Non-pigmented ciliary epithelial cell (primary cell): ENCODE measurements at places on chromosomes 5 and 9.

- DNase-seq: no peak
These were observed 76.7 kb downstream of the ANXA2R start for GRCh38 chr5:42963412-42963811.

DNA sequence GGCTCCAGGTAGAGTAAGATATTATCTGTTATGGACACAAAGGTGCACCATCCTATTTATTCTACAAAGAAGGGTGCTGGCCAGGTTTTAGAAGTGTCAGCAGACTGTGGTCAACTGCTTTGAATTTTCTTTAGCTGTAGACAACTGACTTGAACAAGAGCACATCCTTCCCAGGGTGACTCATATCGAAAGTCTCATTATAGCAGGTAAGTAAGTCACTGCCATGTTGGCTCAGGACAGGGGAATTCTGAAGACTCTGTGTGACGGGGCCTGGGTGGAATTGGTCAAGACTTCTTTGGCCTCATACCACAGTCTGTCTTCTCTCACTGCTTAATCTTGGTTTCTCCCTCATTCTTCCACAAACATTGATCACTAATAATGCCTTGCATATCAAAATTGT is 214.5 kb upstream of the CDH9 start:
- DNase-seq: no peak

GRCh38 chr5:78523314-78524193 is 125.0 kb downstream of the LHFPL2 start:
- DNase-seq: no peak

GRCh38 chr5:59371525-59372127 is 521.9 kb downstream of the PDE4D start:
- DNase-seq: no peak

- peak; percentile 87 for DNase-seq
These were observed 28.6 kb upstream of the SELENOP start for GRCh38 chr5:42840269-42840668.

DNA sequence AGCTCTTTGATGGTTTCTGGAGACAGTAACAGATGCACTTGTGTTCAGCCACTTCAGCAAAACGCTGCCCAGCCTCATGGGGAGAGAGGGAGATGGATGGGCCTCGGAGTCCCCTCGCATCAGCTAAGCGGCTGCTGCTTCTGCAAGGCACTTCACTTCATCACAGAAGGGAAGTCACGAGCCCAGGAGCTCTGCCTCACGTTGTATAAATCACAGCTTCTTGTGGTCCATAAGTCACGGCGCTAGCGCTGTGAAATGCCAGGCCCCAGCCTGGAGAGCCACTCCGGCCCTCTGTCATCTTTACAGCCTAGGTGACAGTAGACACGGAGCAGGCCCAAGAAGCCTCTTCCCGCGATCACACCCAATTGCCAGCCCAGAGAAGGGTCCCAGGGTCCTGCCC is 23.4 kb downstream of the DBH start:
- no peak for DNase-seq

GRCh38 chr5:147539053-147539452 is 29.2 kb upstream of the DPYSL3 start:
- no peak for DNase-seq

- DNase-seq: no peak
These were observed 2.9 kb downstream of the ATPSCKMT start for GRCh38 chr5:10246761-10247160.

DNA sequence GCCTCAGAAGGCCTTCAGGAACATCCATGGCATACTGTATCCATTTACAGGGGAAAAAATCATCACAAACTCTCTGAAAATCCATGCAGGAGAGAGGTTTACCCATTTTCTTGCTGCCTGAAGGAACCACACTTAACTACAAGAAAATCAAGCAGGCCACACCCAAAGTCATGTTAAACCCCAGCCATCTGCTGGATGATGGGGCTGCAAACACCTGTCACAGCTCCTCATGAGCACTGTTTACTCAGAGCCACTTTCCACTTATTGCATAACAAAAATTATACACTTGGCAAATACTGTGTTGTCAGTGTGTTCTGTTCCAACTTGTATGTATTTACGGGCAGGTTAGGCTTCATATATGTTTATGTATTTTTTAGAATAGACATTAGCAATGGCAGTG is 35.8 kb downstream of the PPIC start:
- no peak for DNase-seq

DNA sequence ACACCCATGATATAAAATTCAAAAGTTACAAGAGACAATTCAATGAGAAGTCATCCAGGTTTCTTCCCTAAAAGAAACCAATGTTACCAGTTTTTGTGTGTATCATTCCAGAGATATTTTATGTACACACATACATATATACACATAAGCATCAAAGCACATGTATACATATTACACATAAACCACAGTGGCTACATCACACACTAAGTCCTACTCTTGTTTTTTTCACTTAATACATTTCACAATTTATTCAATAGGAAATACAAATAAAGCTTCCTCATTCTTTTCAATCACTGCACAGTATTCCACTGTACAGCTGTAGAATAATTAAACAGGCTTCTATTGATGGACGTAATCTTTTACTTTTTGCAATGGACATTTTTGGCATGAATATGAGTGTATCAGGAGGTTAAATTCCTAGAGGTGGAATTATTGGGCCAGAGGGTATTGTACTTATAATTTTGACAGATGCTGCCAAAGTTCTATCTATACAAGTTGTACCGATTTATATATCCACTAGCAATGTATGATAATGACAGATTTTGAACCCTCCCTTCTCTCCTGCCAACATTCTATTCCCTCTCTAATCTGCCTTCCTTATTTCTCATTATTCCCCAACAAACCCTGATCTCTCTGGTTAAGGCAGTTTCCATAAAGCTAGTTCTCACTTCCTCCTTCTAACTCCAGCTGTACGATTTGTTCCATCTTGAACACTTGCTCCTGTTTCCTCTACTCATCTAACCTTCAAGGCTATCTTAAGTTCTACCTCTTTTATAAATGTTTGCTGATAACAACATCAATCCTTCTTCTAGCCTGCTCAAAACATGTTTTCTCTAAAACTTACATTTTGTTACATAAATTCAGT is 35.2 kb downstream of the MRPS27 start:
- DNase-seq: no peak

GRCh38 chr5:4924577-4924976 is 215.6 kb upstream of the ADAMTS16 start:
- peak; percentile 15 for DNase-seq

DNA sequence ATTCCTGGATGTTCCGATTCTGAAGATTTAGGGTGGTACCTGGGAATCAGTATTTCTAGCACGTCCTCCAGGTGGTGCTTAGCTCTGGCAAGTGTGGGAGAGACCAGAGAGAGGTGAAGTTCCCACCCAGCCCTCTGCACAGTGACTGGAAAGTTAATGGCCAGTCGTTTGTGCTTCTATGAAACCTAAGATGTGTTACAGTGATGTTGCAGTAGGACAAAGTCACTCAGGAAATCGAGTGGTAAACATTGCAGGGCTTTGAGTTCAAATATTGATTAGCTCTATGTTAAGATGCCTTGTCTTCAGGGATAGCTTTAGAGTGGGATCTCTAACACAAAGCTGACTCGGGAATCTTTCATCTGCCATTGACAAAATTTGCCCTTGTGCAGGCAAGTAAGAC is 55.6 kb downstream of the PIK3R1 start:
- DNase-seq: no peak

- no peak for DNase-seq
These were observed 28.6 kb downstream of the LAMC3 start for GRCh38 chr9:131037335-131038255.

GRCh38 chr5:95448789-95449188 is 57.6 kb downstream of the FAM81B start:
- no peak for DNase-seq

DNA sequence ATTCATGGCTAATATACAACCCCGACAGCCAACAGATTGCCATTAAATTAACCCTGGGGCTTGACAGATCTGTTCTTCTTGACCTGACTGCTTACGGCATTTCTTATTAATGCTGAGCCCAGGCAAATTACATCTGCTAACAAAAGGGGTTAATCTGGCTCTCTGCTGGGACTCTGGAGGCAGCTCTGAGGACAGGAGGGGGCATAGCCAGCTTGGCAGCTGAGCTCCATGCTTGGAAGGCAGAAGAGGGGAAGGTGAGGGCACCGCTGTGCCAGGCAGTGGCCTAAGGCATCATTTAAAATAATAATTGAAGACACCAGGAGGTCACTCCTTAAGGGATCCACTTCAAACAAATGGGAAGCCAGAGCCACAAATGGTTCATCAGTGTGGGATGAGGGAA is 126.0 kb upstream of the GPR151 start:
- no peak for DNase-seq

DNA sequence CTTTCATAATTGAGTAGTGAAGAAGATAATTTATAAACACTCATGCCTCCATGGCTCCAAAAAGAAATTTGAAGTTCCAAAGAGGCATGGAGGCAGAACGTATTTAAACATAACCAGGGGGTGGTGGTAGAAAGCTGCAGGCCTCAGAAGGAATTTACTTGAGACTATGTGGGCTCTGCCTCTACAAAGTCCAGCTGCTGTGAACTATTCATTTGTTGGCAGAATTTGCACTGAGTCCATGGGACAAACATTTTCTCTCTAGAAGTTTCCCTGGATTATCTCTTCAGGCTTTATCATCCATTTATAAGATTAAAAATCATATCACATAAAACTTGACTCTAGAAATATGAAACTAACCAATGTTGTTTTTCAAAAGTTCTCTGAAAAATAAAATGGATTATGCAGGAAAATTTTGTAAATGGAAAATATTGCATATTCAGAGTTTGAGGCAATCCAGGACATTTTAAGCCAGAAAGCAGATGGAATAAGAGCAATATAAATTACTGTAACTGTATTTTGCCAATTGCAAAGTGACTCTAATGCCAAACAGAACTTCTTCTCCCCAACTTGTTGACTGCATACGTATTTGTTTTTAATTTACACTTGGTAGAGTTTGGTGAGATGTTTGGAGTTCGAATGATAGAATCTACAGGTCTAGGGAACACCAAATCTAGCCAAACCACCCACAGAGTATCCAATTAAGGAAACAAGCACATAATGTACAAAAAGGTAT is 258.2 kb downstream of the ENC1 start:
- DNase-seq: no peak

DNA sequence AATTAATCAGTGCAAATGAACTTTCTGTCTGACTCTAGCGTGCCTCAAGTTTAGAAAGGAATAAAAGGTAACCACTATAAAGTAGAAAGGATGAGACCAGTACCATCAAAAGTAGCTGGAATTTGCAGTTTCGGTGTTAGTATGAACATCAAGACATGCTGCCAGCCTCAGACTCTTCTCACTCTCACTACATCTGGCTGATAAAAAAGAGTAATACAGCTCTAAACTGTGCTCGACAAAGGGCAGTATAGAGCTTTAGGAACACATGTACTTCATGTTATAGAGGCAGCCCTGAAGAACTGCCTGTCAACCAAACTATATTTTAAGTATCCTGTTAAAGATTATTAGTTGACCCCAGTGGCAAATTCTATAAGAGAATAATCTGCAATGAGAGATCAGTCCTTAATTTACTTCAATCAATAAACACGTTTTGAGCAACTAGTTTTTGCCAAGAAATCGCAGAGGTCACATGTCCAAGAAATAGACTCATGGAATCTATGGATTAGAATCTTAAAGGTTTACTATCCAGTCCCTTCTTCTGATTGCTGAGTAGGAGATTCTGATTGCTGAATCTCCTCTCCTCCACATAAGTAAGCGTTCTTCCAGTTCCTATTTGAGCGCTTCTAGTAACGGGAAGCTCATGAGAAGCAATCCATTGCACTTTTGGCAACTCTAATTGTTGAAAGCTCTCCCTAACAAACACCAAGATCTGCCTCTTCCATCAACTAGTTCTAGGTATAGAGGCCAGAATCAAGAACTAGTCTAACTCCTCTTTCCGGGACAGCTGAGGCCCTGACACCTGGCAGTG is 941 bp downstream of the XPA start:
- no peak for DNase-seq

- no peak for DNase-seq
These were observed 436.1 kb downstream of the SPATA31D1 start for GRCh38 chr9:82424599-82425120.

DNA sequence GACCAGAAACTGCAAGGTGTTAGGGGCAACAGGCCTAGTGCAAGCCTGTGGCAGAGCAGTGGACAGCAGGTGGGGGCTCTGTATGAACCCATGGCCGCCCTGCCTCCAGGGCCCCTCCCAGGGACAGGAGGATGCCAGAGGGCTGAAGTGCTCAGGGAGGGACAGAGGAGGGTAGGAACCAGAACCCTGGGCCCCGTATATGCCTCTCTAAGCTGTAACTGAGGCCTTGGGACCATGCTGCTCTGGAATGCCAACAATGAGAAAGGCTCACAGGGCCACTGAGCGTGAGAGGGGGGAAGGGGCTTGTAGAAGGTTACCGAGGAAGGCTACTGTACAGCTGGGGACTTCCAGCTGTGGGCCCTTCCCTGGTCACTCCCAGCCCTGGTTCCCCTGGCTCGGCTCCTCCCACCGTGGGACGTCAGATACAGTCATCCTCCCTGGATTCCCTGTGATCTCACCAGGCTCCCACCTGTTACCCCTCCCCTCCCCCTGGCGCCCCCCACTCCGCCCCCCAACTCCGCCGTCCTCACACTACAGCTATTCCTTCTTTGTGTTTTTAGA is 21.1 kb downstream of the AQP7 start:
- DNase-seq: no peak

GRCh38 chr5:149804478-149805450 is 74.7 kb downstream of the PPARGC1B start:
- DNase-seq: no peak

GRCh38 chr5:75091597-75091996 is 39.2 kb upstream of the GCNT4 start:
- DNase-seq: no peak

GRCh38 chr9:89175828-89176261 is 2.8 kb downstream of the SHC3 start:
- DNase-seq: no peak

DNA sequence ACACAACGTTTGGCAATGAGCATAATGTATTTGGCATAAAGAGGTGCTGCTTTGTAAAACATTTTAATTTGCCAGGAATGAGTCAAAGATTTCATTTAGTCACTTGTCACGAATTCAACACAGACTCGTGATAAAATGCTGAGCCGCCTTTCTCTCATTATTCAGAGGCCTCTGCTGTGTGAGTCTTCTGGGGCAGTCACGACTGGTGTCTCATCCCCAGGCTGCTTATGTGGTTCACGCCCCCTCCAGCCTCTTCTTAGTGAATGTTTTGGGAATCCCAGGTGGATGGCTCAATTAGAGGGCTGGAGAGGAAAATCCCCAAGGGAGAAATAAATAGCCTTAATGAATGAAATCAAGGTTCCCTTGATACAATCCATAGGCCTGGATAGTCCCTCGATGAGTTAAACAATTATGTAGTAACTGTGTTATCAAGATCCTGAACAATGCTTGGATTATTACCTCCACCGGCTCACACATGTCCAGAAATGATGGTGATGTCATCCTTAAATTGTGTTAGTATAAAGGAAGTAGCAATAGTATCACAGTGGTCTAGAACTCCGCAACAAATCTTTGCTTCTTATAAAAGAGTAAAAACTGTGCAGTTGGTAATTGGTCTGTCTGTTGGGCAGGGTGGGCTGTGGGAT is 192.1 kb upstream of the ADAMTS16 start:
- DNase-seq: no peak

GRCh38 chr9:133635533-133636531 is at the start of gene DBH:
DBH (plus strand) TSS chr9:133636363; CDS start chr9:133636372, 9 bp downstream.
- no peak for DNase-seq

GRCh38 chr9:23005156-23005555 is 558.5 kb downstream of the DMRTA1 start:
- DNase-seq: no peak
